ENCODE measurements at places on chromosomes 3 and 15.

DNA sequence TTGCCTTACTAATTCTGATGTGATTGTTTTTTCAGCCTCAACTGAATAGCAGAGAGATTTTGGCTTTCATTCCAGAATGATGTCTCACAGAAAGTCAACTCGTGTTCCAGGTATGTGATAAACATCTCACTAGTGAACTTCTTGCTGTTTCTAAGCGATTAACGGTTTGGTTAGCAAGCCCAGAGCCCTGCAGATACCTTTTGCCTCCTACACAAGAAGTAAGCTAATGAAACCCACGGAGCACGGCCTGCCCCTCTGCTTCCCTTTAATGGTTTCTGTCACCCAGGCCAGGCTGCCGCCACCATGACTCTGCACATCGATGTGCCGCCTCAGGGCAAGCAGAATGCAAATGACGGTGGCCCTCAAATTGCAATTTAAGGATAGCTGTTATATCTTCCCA lies 155.9 kb upstream of the ICE2 start:
- DNase-seq: no peak

DNA sequence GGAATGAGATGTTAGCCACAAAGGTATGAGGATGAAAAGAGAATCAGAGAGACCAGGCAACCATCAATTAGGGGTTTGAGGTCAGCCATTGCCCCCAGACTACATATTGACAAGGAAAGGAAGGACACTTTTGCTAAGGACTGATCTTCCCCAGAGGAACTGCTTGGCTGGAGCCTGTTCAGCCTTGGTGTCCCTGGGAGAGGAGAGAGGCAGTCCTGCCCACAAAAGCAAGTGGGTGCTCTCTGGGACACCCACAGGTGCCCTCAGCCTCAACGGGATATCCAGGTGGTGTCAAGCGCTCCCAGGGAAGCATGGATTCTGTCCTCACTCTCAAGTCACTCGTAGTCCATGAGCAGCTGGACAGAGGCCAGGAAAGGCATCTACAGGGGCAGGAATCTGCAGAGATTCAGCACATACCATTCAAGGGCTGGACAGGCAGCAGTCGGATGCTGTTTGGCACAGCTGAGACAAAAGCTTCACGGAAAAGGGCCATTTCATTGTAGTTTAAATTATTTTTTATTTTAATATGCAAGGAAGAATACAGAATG lies 166.2 kb downstream of the UACA start:
- no peak for DNase-seq

- peak; percentile 62 for DNase-seq
Observed at GRCh38 chr3:45765958-45766357, 30.4 kb downstream of the SLC6A20 start.

- no peak for DNase-seq
Observed at GRCh38 chr3:87437765-87438164, 161.4 kb upstream of the POU1F1 start.

DNA sequence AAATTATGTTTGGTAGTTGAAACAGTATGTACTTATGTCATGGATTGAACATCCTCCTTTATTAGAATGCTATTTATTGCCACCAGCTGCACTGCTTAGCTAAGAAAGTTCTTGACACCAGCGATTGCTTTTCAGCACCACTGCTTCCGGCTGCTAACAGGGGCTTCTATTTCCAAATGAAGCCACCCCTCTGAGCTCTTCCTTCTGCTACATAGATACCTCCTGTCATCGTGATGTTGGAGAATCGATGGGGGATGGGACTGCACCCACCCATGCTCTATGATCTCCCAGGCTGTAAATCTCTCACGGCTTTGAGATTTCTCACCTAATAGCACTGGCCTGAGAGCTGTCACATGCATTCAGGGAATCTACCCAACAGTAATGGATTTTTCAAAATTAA lies 259.2 kb downstream of the MEIS2 start:
- no peak for DNase-seq

Measured in NCI-H526 (cell line).